Activated naive CD8-positive, alpha-beta T cell treated with anti-CD3 and anti-CD28 coated beads for 36 hours (primary cell): ENCODE measurements at places on chromosomes 16 and 17.

- no peak for DNase-seq
Measured at GRCh38 chr17:29099527-29099926, 56.6 kb downstream of the PIPOX start.

DNA sequence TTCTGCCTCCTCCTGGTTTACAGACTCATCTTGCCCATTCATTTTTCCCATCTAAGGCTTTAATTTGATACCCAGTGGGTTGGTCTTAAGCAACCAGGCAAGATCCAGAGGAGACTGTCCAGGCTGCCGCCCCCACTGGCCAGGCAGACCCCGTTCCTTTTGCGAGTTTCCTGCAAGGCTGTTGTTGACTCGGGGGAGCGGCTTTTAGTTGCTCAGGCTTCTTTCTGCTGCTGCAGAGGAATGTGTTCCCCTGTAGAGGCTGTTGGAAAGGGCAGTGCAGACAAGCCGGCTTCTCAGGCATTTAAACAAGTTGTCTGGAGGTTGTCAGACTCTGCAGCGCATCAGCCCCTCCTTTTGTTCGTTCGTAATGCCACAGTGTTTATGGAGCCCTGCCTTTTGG lies 231.2 kb downstream of the PRKCA start:
- no peak for DNase-seq

- no peak for DNase-seq
Measured at GRCh38 chr17:31647661-31648060, 211.4 kb downstream of the COPRS start.

GRCh38 chr17:48093341-48094045 lies 7.8 kb downstream of the CBX1 start:
- DNase-seq: no peak

GRCh38 chr17:46167826-46168569 lies 25.2 kb downstream of the KANSL1 start:
- DNase-seq: no peak

DNA sequence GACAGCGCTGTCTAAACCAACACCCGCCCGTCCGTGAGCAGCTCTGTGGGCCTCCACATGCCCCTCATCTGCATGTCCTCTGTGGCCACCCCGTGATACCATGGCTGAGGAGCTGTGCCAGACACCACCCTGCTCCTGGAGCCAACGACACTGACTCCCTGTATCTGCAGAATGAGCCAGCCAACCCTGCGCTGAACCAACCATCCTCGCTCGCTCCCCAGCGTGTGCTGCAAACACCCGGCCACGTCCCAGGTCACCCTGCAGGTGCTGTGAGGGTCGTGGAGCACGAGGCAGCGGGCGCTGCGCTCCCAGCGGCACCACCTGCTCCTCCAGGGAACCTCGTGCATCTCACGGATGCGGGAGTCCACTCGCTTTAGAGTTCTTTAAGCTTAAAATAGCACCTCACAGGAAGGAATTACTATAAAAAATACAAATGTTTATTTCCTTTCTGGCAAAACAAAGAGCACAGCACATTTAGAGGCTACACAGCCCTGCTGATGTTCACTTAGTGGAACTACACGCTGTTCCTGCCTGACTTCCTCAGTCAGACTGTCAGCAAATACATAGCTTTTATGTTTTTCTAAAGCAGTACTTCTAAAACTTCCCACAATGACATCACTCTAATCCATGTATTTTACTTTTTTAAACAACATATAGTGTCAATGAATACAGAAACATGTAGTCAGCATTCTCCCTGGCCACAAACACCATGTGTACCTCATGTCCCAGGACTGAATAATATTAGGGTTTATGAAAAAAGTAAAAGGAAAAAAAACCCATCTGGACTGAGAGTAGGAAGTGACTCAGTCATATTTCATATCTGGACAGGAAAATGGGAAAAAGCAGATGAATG lies 43.5 kb downstream of the MAP1LC3B start:
- DNase-seq: no peak

- no peak for DNase-seq
Measured at GRCh38 chr17:76921340-76922036, 53.3 kb downstream of the MGAT5B start.

DNA sequence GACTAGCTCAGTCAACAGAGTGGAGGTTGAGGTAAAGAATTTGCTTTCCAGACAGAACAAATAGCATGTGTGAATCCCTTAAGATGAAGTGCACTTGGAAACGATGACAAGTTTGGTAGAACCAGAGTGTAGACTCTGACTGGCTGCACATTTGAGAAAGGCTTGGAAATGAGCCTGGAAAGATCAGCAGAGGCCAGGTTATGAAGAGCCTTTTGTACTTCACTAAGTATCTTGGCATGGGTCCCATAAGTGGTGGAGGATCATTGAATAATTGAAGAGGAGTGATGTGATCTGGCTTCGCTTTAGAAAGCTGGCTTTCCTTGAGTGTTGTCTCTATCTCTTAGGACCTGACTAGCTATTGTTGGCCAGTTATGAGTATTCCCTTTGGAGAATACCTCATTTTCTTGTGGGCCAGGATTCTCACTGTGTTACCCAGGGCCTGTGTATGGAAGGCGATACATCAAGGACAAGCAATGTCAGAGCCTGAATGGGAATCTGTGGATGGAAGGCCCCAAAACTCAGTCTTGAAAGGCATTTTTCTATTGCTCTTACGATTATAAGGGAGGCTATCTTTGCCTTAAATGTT lies 329.8 kb downstream of the UTP18 start:
- DNase-seq: no peak

- DNase-seq: no peak
Measured at GRCh38 chr17:29376667-29377270, 13.4 kb upstream of the TAOK1 start.

DNA sequence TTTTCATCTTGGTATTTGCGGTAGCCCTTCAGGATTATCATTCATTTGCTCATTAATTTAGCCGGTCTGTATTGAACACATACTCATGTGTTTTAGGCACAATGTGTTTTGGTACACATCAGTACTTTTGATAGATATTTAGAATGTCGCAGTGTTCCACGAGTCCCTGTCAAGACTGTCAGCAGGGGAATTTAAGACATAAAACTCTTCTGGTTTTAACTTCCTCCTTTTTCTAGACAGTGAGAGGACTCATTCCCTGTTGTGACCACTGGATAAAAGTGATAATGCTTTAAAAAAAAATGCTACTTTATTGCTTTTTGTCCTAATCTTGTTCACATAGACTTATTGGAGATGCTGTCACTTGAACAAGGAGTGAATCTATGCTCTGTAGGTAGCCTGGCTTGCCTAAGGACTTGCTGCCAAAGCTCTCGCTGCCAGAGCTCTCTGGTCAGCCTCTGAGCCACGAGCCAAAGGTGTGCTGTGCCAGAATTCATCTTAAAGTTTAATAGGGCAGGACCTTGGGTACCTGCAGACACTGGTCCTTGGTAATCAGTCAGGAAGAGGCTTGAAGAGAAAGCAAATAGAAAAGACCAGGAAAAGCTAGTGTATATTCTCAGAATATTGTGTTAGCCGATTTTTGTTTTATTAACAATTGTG lies 5.4 kb downstream of the DCAF7 start:
- DNase-seq: no peak

DNA sequence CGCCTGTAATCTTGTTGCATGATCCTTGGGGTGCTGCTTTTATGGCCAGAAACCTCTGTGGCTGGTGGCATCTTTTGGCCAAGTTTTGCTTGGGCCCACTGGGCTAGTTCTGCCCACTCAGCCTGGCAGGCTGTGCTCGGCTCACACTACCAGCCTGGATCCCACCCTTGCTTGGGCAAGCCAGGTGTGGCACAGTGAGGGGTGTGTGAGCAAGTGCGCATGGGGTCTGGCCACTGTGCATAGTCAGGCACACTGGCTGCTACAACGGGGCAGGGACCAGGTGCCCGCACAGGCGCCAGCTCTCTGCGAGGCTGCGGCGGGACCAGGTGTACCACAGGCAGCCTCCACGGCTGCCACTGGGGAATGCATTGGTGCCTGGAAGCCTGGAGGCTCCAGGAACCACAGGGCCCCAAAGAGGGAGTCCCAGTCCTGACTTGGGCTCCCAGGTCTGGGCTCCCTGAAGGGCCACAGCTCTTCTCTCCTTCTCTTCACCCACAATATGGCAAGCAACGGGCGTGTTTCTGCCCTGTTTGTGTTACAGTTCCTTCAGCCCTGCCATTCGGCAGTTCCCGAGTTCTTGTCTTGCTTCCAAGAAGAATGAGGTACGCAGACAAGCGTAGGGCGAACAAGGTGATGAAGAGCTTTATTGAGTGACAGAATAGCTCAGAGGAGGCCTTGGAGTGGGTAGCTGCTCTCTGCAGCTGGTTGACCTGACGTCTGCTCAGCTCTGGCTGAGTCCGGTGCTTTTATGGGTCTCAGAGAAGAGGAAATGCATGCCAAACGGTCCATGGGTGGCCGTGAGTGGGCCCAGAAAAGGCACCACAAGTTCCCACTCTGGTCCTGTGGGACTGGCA lies 26.7 kb upstream of the PRM1 start:
- DNase-seq: no peak

- DNase-seq: peak; percentile 36
Measured at GRCh38 chr17:75625813-75626486, 7.3 kb upstream of the SMIM5 start.

DNA sequence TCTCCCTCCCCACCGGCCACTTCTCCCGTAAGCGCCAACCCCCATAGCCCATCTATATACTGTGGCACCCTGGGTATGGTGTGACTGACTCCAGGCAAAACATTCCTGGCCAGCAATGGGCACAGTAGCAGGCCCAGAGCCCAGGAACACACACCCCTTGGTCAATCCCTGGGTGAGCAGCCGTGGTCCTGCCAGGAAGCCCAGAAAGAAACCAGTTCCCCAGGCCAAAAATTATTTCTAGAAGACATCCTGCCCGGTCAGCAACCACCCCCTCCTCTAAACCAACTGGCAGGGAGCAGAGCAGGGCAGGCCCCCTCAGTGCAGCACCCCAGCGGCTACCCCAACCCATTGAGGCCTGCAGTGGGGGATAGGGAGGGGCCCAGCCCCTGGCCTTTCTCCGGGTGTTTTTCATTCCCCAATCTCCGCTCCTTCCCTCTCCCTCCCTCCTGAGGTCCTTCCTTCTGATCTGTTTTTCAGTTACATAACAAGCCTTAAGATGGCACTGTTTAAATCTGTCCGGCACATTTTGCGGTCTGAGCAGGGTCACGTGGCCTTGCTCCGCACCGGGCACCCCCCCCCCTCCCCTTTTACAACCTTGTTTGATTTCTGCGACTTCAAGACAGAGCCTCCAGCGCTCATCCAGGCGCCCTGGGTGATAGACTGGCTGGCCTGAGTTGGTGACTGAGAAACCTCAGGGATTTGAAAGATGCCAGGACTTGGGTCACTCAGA lies 2.0 kb downstream of the NPTX1 start:
- no peak for DNase-seq

DNA sequence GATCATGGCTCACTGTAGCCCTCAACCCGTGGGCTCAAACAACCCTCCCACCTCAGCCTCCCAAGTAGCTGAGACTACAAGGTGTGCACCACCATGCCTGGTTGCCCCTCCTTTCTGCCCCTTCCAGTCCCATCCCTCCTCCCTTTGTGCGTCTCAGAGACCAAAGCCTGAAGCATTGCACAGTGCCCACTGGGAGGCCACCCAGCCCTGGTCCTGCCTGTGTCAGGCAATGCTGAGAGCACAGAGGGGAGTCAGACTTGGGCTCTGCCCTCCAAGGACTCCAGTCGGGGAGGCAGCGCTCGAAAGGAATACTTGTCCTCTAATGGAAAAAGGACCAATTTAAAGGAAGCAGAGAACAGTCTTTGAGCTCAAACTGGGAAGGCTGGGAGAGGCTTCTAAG lies 20.4 kb downstream of the RAI1 start:
- no peak for DNase-seq

- DNase-seq: no peak
Measured at GRCh38 chr17:47279062-47279801, 25.6 kb downstream of the ITGB3 start.

GRCh38 chr16:56357765-56358322 lies 67.5 kb downstream of the AMFR start:
- DNase-seq: no peak

GRCh38 chr17:59353106-59353854 lies 21.8 kb downstream of the YPEL2 start:
- no peak for DNase-seq

DNA sequence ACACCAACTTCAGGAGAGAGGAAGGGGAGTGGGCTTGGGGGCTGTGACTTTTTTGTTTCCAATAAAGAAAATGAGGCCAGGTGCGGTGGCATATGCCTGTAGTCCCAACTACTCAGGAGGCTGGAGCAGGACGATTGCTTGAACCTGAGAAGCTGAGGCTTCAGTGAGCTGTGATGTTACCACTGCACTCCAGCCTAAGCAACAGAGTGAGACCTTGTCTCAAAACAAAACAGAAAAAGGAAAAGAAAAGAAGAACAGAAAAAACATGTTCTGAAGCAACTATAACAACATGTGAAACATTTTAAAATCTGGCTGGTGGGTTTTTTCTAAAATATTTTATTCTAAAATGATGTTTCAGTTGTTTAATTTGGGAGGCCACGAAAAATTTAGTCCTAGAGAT lies 554.0 kb upstream of the ZFHX3 start:
- no peak for DNase-seq

- no peak for DNase-seq
Measured at GRCh38 chr16:1430214-1430758, 592 bp upstream of the PERCC1 start.

DNA sequence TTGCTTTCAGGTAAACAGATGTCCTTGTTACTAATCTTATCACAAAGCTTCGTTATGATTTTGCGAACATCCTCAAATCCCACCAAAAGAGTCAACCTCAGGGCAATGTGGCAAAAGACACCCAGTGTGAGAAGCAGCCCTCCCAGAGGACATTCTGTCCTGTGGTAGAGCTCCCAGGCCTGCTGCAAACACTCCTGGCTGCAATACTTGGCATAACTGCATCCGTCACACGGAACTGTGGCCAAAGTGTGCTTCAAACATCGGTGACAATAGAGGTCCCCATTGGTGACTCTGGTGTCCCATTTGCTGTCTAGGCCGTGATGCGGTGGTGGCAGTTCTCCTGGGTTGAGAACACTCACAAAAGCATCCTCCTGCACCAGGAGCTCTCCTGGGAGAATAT lies 29.5 kb downstream of the SMYD4 start:
- no peak for DNase-seq
